ENCODE measurements at places on chromosomes 2 and 18. TPM values are rescaled to one million over a fixed set of nuclear protein-coding genes. Genes with fewer than 3 reads are reported as not detected.

IL1A gene
- total RNA-seq = 6.8 TPM

- H3K4me1 ChIP-seq = peaks cover 34% of the 10 kb centered on the region
- H3K36me3 ChIP-seq = peaks cover 19% of the 10 kb centered on the region
- no peak for DNase-seq
- H3K27ac ChIP-seq = no peak overlapping the region
These were observed 37.8 kb upstream of the STAT4 start for GRCh38 chr2:191188550-191189093.

GRCh38 chr2:142871396-142871795, 6.1 kb upstream of the KYNU start:
- no peaks in the 10 kb centered on the region for H3K4me1 ChIP-seq
- no peak for DNase-seq
- no peaks in the 10 kb centered on the region for H3K36me3 ChIP-seq
- no peak overlapping the region for H3K27ac ChIP-seq

DNA sequence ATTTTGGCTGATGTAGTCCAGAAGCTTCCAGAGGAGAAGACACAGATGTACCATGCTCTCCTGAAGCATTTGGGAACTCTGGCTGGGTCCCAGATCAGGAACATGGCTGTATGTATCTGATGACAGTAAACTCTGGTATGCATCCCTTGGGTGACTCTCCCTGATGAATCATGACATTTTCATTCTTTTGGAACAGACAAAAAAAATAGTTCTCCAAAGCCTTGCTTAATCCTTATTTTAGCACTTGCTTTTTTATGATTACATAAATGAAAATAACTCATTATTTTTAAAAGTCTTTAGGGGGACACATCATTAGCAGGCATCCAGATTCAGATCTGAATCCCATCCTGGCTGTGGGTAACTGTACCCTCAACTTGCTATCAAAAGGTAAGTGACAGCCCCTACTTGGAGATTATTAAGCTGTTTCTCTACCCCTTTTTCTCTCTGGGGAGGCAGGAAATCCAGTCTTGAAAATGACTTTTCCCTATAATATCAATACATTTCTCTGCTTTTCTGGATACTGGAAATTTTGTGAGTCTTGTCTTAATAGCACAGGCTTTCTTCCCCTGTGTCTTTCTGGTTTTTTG, 23.3 kb downstream of the AOX1 start:
- H3K27me3 ChIP-seq = peaks cover 15% of the 10 kb centered on the region
- no peak overlapping the region for H3K27ac ChIP-seq
- H3K4me3 ChIP-seq = no peak overlapping the region
- H3K4me1 ChIP-seq = no peaks in the 10 kb centered on the region

DNA sequence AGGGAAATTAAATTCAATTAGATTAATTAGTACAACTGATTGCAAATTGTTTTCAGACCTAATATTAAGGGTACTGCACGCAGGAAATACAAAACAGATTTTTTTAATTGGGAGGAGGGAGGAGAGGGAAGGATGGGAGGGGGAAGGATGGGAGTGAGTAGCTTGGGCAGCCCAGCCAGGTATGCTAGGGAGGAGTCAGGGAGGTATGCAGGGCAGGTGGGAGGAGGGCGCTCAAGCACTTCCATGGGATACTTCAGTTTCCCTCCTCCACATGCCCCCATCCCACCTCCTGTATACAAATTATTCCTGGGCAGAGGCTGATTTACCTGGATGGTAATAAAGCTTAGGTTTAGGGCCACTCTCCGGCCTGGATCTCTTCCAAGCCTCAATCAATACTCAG, 76.6 kb upstream of the CAPN13 start:
- peaks cover 2% of the 10 kb centered on the region for H3K27me3 ChIP-seq
- H3K4me3 ChIP-seq = no peak overlapping the region
- no peak for DNase-seq

Data from activated T-helper 2 cell treated with anti-CD3 and anti-CD28 coated beads, Interferon-gamma antibody, Interleukin-2, Interleukin-4, amounts not matched to agents 10 μg/mL and 5 μg/mL and 100 μg/mL, durations not matched to agents 14 hours and 24 hours and 36 hours (primary cell).